Mucosa of gallbladder (tissue), 1 donor: ENCODE measurements at places on chromosomes 2 and 18. TPM values are rescaled to one million over a fixed set of nuclear protein-coding genes. Genes with fewer than 3 reads are reported as not detected.

Gene EPB41L3
- total RNA-seq, result 34.0 TPM

Gene TRIM43
- not detected for total RNA-seq

Gene CYTIP
- total RNA-seq, result 10.7 TPM

Gene KATNAL2
- 8.0 TPM for total RNA-seq

Gene CTAGE1
- 0.06 TPM for total RNA-seq

Gene UNC80
- 14.5 TPM for total RNA-seq

Gene CCDC102B
- 9.4 TPM for total RNA-seq

Gene DQX1
- total RNA-seq, result 0.43 TPM
